GM23248 (cell line): ENCODE measurements at places on chromosomes 11 and 22. TPM values are rescaled to one million over a fixed set of nuclear protein-coding genes. Genes with fewer than 3 reads are reported as not detected.

- no peak for DNase-seq
Observed at GRCh38 chr11:61714316-61714715, 34.1 kb downstream of the DAGLA start.

DNA sequence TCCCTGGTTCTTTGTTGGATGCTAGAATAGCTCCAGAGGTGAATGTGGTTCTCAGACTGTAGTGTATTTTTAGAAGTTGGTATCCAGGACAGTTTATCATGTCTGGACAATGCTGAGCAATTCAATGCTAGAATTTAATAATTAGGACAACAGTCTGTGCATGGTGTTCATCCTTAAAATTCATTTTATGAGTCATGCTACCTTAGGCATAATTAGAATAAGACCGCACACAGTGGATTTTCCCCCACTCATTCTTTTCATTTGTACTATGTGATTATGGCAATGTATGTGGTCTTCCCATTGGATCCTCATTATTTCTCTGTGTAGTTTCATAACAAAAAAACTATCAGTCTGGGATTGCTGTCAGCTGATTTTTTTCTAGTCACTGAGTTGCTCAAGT, 196.7 kb downstream of the ARHGAP42 start:
- no peak for DNase-seq

GRCh38 chr22:36277482-36278291, 24.8 kb downstream of the APOL1 start:
- DNase-seq = peak; percentile 74

DNA sequence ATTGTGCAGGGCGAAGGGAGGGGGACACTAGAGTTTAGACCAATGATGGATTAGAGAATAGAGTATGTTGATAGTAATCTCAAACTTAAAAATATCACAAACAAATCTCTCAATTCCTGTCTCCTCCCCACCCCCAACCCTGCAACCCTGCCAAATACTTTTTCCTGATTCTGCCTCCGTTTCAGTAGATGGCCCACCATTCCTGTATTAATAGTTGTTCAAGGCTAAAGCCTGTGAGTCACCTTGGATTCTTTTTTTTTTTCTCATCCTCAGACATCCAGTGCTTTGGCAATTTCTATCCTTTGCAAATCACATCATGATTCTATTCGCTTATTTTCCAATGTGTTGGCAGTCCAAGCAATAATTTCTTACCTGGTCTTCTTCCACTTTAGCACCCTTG, 207.9 kb downstream of the DYNC2H1 start:
- peak; percentile 24 for DNase-seq

DNA sequence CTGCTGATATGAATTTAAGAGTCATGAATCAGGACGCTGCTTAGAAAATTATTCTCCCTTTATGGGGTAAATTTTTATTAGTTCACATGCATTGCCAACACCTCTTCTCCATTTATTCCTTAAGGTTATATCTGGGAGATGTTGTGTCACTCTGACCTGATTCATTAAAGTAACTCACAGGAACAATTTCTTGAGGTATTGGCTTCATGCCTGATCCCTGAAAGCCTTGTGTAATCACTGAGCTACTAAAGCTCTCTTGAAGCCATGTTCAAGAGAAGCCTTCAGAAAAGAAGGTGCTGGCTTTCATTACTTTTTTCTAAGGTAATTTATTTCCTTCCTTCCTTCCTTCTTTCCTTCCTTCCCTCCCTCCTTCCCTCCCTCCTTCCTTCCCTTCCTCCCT, 420.6 kb downstream of the RAB38 start:
- DNase-seq = no peak

Gene MORC2
- total RNA-seq = 16.1 and 16.8 TPM in 2 replicates

DNA sequence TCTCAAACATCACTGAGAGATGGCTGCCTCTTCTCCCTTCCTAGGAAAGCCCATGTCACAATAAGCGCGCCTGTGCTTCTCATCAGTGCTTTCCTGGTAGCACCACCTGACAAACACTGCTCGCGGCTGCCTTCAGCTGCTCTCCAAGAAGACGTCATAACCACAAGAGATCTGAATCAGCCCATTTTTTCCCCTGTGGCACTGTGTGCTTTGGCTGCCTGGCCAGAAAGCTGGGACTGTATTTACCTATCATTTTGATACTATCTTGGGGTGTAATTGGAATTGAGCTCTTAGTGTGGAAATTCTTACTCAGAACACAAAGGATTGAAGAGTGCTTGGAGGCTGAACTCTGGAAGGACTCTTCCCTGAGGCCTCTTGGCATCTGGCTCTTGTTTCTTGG, 50.3 kb upstream of the EHF start:
- no peak for DNase-seq

- no peak for DNase-seq
Observed at GRCh38 chr11:40376331-40376730, 1083.1 kb downstream of the LRRC4C start.

DNA sequence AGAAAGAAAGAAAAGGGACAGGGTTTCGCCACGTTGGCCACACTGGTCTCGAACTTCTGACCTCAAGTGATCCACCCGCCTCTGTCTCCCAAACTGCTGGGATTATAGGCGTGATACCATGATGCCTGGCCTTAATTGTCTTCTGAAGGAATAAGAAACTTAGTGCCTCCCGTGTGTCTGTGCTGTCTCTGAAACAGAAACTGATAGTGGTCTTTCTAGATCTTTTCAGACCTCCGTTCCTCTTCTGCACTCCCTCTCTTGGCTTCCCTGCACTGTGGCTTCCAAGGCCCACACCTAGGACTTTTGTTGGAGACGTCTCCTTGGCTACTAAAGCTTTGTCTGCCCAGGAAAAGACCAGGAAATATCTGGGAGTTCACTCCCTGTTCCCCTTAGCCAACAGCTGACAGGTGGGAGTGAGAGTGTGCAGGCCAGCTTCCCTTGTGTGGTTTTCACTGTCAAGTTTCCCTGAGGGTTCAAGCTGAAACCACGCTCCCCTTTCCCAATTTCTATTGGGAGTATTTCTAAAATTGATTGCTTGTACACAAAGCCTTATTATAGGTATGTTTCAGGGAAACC, 10.1 kb upstream of the HTR3B start:
- DNase-seq = no peak

- DNase-seq = no peak
Observed at GRCh38 chr11:13687271-13687670, 18.8 kb downstream of the FAR1 start.

- peak; percentile 77 for DNase-seq
Observed at GRCh38 chr11:123483058-123483457, 53.0 kb downstream of the GRAMD1B start.

GRCh38 chr11:73380331-73380730, 4.1 kb downstream of the RELT start:
- peak; percentile 38 for DNase-seq

DNA sequence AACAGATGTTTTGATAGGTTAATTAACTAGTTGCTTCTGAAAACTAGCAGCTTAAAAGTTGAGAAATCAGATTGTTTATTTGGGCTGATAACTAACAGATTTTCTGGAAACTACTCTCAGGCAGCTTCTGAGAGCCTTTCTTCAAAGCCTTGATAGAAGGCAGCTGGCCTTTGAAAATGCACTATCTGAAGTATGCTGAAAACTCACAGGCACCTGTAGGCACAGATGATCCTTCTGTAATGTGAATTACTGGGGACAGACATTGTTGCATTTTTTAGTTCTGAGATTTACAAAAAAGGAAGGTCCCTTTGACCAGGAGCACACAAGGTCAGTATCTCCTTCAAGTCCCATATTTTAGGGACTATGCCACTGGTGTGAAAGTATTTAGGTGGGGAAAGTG, 460.8 kb upstream of the CNTN5 start:
- no peak for DNase-seq

DNA sequence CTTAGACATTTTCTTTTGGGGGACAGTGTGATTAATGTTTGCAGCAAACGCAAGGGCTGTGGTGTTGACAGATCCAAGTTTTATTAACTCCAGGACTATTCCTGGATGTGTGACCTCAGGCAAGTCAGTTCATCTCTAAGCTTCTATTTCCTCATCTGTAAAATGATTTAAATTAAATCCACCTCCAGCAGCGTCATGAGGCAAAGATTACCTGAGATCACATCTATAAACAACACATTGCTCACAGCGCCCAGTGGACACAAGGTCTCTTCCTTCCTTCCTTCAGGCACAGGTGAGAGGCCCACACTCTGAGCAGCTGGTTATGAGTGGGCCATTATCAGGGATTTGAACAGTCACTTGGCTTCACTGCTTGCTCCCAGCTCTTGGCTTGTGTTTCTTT, 111.2 kb upstream of the RASSF10 start:
- DNase-seq = no peak

Gene C11orf52
- total RNA-seq = 2.1 and 3.5 TPM in 2 replicates

- DNase-seq = peak; percentile 45
Observed at GRCh38 chr11:1442163-1442562, 44.4 kb downstream of the MOB2 start.

DNA sequence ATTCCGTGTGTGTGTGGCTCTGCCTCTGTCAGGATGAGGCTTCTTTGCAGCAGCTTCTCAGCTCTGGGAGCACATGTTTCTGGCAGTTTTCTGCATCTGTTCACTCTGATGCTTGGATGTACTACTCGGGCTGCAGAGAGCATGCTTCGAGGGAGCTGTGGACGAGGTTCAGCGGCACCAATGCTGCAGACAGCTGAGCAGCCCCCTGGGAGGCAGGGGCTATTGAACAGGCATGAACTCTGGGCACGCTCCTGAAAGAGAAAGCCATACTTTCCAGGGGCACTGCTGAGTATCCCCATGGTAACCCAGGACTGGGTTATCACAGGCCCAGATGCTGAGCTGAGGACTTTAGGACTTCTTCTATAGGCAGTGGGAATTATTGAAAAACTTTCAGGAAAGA, 33.8 kb downstream of the ADAMTS8 start:
- DNase-seq = no peak

DNA sequence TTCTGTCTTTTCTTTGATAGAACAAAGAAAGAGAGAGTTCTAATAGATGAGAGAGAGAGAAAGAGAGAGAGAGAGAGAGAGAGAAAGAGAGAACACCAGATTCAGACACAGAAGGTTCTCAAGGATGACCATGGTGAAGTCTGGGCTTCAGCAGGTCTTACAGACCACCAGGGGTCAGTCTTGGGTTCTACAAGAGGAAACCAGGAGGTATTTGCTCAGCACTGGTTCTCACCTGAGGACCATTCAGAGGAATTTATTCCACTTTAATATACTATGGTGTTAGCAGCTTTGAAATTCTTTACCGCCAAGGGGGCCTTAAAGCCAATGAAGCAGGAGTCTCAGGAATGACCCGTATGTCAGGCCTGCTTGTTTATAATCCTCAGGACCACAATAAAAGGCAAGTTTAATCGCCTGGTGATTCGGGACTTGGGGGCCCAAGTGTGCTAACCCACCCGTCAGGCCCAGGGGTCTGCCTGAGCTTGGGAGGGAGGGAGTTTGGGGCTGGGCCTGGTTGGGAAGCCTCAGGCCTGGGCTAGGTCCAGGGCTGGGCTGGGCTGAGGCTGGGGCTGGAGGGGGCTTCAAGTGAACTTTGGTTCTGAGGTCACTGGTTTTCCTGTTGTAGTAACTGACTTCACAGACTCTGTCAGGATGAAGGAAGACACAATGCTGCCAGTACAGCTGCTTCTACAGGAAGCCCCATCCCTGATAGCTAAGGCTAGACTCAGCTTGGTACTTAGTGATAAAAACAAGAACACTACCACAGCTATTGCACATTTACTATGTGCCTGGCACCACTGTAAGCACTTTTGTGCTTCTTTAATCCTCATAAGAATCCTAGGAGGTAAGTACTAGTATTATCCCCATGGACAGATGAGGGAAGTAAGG, 179.2 kb upstream of the ZBED5 start:
- peak; percentile 77 for DNase-seq

Gene PDE2A
- total RNA-seq = 0.25 and 2.3 TPM in 2 replicates

DNA sequence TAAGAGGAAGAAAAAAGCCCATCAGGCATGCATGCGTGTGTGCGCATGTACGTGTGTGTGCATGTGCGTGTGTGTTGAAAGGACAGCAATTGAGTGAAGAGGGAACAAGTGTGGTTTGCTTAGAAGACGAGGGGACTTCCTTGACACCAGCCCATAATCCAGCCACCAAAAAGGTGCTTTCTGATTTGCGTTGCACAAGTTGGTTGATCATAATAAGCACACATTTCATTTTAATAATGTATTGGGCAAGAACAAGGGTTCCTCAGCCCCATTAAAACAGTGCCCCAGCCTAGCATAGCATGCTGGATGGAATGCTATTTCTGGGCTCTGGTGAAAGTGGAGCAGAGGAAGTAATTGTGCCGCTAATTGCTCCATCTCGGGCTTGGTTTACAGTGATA, 493.2 kb downstream of the MIAT start:
- peak; percentile 47 for DNase-seq

- DNase-seq = no peak
Observed at GRCh38 chr11:134658481-134659225, 246.6 kb upstream of the B3GAT1 start.

- peak; percentile 89 for DNase-seq
Observed at GRCh38 chr11:95923728-95924413, at the start of gene MTMR2. Gene MTMR2 (minus strand): TSS chr11:95924107. CDS start chr11:95923954, 153 bp downstream.

DNA sequence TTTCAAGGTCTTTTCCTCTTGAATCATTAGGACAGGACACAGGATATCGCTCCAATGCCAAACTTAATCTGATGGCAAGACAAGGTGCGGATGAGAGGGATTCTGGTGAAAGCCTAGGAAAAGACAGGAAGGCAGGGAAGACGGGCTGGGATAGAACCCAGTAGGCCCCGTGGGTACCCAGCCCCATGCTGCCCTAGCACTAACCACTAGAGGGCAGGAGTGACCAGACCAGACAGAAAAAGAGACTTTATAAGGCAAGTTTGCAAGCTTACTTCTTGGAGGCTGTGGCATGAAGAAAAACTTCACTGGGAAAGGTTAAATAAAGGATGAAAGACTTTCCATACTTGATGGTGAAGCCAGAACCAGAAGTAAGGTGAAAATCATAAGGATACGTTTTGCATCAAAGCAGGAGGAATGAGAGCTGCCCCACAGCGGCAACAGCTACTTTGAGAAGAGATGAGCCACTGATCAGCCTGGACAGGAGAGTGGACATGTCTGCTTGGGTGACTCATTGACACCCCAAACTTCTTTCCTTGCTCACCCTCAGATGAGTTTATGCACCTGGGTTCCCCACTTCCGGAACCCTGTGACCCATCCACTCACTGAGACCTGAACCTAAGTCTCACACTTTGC, 39.8 kb downstream of the SYN3 start:
- peak; percentile 65 for DNase-seq

GRCh38 chr11:121194731-121195596, 93.9 kb downstream of the TECTA start:
- DNase-seq = peak; percentile 60

- DNase-seq = no peak
Observed at GRCh38 chr11:78689585-78690153, 115.0 kb upstream of the NARS2 start.

Gene E2F8
- 0.13 and 0.76 TPM in 2 replicates for total RNA-seq

Gene CYTH4
- not detected in 2 replicates for total RNA-seq
